Suprapubic skin (tissue), 4 donors: ENCODE measurements at places on chromosomes 2 and 18. TPM values are rescaled to one million over a fixed set of nuclear protein-coding genes. Genes with fewer than 3 reads are reported as not detected.

The CFC1 gene
- total RNA-seq, result not detected

The UCN gene
- total RNA-seq, result 2.1 TPM

The PKDCC gene
- total RNA-seq, result 8.5 TPM

The IL1RN gene
- 129 TPM for total RNA-seq

The NEB gene
- 19.1 TPM for total RNA-seq

The SLC23A3 gene
- 2.4 TPM for total RNA-seq

GRCh38 chr2:129296806-129297205 is 682.7 kb upstream of the RAB6C start:
- no peak for DNase-seq

DNA sequence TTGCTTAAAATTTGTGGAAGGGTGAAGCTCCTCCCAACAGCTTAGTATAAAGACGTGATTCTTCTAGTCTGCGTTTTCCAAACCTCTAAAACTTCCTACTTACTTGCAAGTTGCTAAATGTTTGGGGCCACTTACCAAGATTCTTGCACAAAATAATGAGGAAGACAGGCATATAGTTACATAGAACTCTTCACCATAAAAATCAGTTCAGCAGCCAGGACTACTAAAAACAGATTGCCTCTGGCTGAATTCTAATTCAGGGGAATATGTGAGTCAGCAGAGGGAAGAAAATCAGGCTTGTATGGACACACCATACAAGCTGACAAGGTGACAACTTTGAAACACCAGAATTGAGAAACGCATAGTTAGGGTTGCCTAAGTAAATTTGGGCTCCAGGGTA is 2.8 kb upstream of the PEX13 start:
- no peak for DNase-seq

DNA sequence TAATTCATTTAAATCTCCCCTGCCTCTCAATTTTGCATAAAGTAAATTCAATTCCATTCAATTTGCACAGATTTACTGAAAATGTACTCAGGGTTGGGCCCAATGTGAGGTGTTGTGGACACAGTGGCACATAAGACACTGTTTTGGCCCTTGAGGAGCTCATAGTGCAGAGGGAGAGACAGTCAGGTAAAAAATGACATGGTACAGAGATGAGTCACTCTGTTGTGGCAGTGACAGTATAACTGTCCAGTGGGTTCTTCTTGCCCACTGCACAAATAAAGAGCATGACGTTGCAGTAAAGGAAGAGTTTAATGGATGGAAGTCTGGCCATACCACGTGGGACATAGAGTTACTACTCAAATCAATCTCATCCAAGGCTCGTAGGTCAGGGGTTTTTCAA is 400.3 kb upstream of the TRIB2 start:
- DNase-seq, result no peak

- no peak for DNase-seq
Observed at GRCh38 chr2:236369661-236370062, 105.5 kb upstream of the ASB18 start.

DNA sequence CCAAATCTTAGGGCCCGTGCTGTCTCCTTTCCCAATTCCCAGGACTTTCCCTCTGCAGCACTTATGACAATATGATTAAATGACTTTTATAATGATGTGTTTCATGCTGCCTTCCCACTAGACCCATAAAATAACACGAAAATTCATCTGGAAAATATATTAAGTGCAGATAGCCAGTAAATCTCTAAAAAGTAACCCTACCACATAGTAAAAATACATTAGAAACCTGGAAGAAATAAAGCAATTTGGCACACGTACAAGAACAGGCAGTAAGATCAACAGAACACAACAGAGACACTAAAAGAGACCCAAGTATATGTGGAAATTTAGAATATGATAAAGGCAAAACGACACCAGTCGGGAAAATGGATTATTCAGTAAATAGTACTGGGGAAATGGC is 30.2 kb upstream of the POMC start:
- DNase-seq, result no peak

DNA sequence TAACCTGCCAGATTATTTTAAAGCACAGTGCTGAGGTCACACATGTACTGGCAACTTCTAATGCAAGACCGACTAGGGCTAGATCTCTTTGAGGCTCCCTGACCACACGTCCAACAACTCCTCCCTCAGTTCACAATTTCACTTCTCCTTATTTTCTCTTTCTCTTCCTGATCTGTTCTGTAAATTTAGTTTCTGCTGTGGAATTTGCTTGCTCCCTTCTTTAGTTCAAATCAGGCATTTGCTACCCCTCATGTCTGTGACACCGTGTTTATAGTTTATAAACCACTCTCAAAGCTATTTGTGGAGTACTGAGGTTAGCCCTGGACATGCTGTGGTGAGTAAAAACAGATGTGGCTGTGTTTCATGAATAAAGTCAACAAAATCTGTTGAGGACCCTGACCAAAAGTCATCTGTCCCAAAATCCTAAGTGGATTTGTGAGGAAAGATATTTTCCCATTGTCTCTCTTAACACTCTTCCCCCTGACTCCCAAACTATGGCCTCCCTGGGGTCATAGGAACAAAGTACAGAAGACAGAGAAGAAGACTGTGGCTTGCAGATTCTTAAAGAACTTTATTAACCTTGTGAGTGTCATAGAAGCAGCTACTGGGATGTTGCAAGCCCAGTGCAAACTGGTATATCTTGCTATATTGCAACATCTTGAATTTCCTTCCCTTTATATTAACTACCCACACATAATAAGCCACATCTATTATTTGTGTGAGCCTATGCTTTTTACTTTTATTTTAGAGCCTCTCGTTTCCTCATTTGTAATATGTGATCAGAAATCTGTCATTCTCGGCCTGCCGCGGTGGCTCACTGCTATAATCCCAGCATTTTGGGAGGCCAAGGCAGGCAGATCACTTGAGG is 3.5 kb upstream of the NAGK start:
- DNase-seq, result no peak

DNA sequence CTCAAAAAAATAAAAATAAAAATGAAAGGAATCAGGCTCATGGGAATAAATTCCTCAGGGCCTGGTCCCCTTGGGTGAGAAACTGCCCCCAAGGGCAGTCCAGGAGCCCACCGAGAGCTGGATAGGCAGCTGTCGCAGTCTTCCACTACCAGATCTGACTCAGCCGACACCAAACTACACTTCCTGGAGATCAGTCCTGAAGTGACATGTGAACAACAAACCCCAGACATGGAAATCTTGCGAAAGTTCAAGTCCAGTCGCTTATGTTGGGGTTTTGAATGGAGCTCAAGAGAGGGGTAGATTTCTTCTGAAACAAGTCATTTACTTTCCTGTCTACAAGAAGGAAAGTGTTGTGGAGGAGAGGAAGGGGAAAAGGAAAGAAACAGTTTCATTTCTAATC is 12.9 kb downstream of the ADCY3 start:
- DNase-seq, result peak; percentile 25

GRCh38 chr2:44163777-44164176 is 4.9 kb upstream of the PPM1B start:
- no peak for DNase-seq
